ENCODE measurements at places on chromosomes 11 and 22.

GRCh38 chr11:1810761-1811160, 24.0 kb upstream of the SYT8 start:
- DNase-seq = no peak

GRCh38 chr11:64864473-64865285, 13.7 kb downstream of the EHD1 start:
- no peak for DNase-seq

DNA sequence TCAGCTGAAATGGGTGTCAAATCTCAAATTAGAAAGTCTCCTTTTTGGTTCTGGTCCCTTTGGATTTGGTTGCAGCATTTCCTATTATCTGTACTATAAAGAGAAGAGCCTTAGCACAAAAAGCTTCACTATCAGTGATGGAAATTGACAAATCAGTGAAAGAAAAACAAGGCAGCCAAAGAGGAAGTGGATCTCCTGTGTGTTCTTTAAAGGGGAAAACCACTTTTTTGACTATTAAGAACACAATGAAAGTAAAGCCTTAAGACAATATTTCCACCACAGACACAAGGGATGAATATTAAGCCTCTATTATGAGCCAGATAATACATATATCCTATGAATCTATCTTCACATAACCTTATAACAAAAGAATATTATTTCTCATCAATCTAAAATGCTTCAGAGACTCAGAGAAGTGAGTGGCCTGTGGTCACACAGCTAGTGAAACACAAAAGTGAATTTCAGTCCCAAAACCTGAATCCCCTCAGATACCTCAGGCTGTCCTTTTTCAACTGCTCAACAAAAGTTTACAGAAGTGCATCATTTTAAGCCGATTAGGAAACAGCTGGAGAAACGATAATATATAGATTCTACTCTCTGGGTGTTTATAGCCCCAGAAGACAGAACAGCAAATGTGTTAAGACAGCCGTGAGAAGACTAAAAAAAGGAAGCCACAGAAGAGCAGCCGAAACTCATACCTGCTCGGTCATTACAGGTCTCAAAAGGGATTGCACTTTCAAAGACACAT, 24.4 kb upstream of the FSHB start:
- DNase-seq = no peak

GRCh38 chr11:44607987-44608386, 42.5 kb downstream of the CD82 start:
- no peak for DNase-seq

DNA sequence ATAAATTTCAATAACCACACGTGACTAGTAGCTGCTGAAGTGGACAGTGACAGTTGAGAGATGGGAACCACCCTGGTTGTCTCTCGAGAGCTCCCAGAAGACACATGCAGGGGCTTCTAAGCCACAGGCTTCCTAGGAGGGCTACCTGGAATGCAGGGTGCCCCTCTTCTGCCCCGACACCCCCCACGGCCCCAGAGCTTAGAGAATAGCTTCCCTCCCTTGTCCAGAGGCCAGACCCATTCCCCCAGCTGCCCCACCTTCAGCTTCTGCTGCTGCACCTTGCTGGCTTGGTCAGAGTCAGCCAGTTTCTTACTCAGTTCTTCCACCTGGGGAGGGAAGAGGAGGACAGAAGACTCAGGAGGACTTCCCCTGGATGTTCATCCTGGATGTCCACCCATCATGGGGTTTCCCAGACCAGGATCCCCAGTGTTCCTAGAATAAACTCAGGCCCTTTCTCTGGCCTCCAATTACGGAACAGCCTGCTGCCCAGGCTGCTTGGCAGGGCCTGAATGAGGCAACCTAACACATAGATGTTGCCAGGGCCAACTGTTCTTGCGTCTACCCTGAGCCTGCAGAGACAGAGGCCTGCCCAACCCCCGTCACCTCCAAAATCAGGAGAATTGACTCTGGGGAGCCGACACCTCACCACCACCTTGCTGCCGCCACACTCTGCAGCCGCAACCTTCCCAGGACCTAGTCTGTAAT, 12.0 kb downstream of the IL18BP start:
- no peak for DNase-seq

DNA sequence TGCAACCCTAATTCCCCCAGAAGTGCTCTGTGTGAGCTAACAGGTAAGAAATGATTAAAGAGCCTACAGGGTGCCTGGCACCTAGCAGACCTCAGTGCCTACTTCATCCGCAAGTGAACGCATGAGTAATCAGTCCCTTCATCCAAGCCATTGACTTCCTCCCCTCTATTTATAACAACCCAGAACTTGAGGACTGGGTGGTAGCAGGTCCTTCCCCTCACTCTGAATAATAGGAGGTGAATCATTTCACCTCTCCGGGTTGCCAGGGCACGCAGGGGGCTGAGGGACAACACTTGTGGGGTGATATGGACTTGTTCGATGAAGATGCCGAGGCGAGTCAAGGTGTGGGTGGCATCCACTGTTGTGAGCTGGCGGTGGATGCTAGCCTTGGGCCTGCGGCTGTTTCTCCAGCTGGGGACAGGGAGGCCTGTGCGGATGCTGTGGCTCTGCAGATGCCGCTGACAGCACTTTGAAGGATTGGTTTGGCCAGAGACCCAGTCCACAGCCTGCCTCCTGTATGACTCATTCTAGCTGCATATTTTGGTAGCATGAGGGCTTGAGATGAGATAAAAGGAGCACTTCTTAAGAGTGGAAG, 11.7 kb upstream of the SORL1-AS1 start:
- DNase-seq = no peak

- DNase-seq = no peak
Observed at GRCh38 chr11:60970890-60971289, 590 bp upstream of the CD6 start.

DNA sequence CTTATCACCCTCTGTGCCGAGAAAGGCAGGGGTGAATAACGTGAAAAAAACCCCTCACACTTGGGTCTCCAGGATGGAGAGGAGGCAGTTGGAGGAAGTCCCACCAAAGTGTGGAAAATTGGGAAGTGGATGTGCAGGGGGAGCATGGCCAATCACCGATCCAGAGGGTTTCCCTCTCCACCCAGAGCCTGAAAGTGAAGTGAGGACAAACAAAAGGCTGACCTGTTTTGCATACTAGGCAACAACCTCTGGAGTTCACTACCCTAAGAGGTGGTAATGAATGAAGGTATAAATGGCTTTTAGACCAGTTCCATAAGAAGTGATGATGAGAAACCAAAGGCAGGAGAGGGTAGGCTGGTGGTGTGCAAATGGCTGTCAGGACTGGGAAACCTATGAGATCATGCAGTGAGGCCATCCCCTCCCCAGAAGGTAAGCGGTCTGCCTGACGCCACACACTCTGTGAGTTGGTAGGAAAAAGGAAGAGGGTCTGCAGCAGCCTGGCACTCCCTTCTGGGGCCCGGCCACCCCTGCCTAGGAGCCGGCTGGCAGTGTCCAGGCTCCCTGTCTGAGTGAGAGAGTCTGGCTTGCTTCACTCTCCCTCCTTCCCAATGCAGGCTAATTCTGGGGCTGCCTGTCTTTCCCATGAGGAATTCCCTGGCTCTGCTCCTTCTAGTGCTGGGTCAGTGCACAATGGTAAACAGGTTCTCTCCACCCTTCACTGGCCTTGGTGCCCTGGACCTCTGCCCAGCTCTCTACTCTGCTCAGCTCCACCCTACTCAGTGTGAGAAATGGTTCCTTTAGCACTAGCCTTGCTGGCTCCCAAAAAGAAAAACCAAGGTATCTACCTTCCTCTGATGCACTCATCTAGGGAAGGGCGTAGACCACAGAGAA, 15.6 kb downstream of the TBC1D10A start:
- peak; percentile 32 for DNase-seq

GRCh38 chr11:118623269-118623655, 15.8 kb downstream of the PHLDB1 start:
- DNase-seq = peak; percentile 99

DNA sequence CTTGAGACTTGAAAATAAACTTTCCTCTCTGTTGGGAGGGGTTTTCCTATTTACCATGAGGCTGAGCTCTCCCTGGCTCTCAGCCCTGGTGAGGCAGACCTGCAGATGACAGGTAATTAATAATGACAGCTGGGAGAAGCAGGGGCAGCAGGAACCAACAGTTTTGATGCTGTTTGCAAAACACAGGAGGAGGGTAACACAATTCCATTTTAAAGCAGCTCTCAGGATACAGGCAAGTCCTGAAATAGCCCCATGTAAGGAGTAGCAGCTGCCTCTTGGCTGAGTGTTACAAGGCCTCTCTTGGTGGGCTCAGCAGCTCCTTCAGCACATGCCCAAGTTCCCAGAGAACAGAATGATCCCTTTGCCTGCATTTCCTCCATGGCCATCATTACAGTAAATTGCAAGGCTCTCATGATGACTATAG, 13.3 kb downstream of the PARVA start:
- DNase-seq = no peak

DNA sequence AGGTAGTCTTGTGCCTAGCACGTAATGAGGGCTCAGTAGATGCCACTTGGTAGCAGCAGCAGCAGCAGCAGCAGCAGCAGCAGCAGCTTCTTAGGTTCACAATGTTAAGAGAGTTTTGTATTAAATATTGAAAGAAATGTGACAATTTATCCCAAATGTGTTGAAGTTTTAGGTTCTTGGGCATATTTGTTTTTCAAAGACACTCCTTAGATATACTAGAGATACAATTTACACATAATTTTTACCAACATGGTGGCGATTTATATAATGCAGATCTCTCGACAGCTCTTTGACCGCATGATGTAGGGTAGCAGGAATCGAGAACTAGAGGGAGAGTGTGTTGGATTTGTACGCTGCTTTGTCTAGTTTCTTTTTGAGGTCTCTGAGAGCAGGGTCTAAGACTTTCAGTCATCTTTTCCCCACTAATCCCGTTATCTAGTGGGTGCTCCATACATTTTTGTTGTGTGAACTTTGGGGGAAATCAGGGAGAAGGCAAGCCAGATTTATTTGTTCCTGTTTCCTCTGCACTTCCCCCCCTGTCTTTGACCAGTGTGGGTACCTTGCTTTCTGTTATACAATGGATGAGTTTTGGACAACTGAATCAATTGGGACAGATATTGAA, 1.4 kb downstream of the FDX1 start:
- DNase-seq = peak; percentile 80

- DNase-seq = no peak
Observed at GRCh38 chr11:32198053-32198452, 107.2 kb downstream of the RCN1 start.
